NCI-H2081 (cell line): ENCODE measurements at places on chromosomes 11 and 22.
A peak's percentile ranks its signal among the peaks of the same experiment; 100 is the strongest.

DNA sequence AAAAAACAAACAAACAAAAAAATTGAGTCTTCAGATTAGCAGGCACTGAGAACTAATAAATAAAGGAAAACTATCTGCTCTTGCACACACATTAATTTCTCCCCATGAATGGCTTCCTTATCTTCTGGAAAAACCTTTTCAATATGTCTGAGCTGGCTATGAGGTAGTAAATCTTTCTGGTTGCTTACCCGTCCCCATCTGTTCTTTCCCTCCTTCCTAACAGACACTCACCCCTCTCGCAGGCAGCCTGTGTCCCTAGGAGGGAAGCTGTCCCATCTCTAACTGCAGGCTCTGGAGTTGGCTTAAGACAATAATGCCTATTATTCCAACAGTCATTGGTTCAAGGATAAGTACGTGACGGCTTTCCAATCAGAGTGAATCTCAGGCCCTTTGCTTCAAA lies 8.2 kb upstream of the SCUBE2 start:
- DNase-seq, result no peak

DNA sequence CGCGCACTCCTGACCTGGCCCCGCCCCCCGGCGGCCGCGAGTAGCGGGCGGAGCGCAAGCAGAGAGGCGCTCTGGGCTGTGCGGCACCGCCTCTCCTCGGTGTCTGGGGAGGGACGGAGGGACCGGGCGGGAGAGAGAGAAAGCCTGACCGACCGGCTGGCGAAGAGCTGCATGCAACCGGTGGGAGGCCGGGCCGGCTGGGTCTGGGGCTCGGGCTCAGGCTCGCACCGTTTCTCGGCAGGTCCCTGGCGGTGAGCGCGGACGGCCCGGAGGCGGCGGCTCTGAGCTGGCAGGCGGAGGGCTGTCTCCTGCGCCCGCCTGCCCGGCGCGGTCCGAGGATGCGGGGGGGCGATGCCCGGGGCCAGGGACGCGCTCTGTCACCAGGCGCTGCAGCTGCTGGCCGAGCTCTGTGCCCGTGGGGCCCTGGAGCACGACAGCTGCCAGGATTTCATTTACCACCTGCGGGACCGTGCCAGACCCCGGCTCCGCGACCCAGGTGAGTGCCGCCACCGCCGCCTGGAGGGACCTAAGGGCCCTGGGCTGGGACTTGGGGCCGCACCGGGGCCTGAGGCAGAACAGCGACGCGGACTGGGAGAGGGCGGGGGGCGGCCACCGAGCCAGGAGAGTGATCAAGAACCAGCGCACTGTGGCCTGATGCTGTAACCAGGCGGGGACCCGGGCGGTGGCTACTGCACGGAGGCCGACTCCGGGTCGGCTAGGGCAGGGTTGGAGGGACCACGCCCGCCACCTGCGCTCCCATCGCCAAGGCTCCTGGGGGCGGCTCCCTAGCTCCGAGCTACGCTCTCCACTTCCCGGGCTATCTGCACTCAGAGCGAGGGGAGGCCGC lies at the start of gene SYT9:
TSS of gene SYT9 (plus strand) at position 69 of the 847 bp plus-strand sequence. CDS start at position 352, 283 bp downstream.
- no peak for DNase-seq

- DNase-seq, result no peak
Measured at GRCh38 chr22:44191036-44191454, 10.3 kb downstream of the PARVG start.

- DNase-seq, result no peak
Measured at GRCh38 chr11:68767672-68768071, 16.4 kb upstream of the TESMIN start.

GRCh38 chr11:113556036-113556435 lies 80.8 kb upstream of the DRD2 start:
- DNase-seq, result no peak

DNA sequence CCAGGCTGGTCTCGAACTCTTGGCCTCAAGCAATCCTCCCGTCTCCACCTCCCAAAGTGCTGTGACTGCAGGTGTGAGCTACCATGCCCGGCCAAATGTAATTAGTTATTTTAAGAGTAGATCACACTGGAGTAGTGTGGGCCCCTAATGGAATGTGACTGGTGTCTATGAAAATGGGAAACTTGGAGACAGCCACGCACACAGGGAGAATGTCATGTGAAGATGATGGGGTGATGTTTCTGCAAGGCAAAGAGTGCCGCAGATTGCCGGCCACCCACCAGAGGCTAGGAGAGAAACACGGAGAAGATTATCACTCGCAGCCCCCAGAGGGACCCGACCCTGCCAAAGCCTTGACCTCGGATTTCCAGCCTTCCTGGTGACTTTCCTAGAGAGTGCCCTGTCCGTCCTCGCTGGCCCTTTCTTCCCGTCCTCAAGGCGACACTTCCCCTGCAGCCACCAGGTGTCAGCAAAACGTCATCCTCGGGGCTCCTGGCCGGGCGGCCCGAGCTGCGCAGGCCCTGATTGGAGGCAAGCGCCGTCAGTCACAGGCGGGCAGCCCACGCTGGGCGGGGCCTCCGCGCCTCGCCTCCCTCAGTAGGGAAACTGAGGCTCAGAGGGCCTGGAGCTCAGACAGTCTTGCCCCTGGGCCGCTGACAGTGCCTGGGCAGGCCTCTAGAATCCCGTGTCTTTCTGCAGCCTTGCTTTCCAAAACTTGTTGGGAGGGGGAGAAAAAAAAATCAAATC lies 16.3 kb downstream of the CRYBB2 start:
- peak; percentile 63 for DNase-seq

DNA sequence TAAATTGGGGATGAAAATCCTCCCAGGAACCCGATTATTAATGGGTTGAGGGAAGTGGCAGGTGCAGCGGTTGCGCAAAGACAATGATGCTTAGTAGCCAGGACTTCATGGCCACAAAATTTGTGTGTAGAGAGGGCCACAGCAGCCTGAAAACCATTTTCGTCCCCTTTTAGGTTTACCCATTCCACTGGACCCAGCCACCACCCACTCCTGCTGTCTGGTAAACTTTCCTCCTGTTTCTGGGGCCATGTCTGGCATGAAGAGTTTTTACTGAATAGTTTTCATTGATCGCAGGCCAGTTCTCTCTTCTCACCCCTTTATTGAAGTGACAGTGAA lies 69.5 kb upstream of the SYT13 start:
- DNase-seq, result no peak

GRCh38 chr11:37109286-37109585 lies 511.2 kb upstream of the RAG2 start:
- no peak for DNase-seq

DNA sequence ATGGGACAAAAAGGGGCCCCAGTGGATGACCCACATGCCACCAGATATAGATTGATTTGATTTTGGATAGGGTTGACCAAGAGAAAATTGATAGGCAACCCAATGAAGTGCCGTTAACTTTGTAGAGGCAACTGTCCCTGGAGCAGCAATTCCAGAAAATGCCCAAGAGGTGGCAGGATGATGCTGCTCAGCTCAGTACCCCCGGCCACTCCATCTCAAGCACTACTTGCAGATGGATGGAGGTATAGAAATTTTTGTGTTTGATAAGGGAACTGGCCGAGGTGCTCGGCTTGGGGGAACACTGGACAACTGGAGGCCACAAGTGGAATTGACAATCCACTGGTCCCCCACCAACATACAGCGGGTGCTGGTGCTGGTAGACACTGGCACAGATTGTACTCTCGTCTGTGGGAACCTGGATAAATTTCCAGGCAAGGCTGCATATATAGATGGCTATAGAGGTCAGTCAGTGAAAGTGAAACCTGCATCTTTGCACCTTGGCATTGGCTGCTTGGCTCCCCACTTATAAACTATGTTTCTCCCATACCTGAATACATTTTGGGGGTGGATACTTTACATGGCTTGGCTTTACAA lies 86.3 kb downstream of the CCDC83 start:
- DNase-seq, result peak; percentile 31

- no peak for DNase-seq
Measured at GRCh38 chr22:33691057-33691630, 229.1 kb downstream of the LARGE1 start.

- no peak for DNase-seq
Measured at GRCh38 chr22:17772958-17773605, 1.2 kb downstream of the BID start.

DNA sequence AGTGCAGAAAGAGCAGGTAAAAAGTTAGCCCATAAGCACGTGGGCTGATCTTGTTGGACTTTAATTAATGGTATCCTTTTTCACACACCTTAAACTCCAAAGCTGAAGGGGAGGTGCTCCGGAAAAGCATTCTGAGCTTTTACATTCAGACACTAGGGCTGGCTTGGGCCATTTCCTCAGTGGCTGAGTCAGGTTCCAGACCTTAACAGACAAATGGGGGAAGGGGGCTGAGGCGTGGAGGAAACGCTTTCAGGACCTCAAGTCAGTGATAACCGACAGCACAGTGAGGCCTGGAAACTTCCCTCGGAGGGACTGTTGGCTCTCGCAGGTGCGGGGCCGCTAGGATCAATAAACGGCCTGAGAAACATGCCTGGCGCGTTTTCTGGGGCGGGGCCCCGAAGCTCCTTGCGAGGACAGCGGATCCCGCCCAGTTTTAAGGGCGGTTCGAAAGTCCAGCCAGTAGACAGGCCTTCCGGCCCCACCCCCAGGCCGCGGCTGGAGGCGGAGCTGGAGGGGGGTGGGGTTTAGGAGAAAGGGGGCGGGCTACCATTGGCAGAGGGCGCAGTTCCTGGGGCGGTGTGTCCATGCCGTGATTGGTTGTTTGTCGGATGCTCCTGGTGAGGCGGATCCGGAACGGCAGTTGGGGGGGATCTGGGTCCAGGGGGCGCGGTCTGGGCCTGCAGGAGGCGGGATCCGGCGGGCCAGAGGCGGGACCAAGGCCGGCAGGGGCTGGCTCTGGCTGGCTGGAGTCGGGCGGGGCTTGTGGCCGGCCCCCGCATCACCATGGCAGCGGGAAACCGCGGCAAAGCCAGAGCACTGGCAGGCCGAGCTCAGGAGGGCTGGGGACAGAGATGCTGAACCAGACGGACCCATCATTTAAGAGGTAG lies 8.0 kb downstream of the C11orf52 start:
- DNase-seq, result peak; percentile 100
